ENCODE measurements at places on chromosomes 13 and 19. TPM values are rescaled to one million over a fixed set of nuclear protein-coding genes. Genes with fewer than 3 reads are reported as not detected.

DNA sequence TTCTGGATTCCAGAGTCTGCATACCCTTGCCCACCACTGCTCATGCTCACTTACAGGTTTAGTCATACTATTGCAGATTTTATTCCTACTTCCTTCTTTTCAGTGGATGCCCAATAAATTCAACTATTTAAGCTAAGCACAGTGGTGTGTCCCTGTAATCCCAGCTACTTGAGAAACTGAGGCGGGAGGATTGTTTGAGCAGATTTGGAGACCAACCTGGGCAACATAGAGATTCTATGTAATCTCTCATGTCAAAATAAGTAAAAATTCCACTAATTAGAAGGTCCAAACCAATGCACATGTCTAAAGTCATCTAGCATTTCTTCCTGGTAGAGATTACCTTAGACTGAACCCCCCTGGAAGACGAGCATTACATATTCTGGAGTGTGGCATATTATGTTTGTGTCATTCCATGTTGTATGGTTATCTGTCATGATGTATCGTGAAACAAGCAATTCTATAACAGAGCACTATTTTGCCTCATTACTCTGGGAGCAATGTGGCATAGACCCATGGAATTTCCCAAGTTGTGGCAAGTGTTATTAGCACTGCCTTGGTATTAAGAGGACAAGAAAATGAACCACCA, 8.3 kb downstream of the HMGB1 start:
- DNase-seq, result no peak

DNA sequence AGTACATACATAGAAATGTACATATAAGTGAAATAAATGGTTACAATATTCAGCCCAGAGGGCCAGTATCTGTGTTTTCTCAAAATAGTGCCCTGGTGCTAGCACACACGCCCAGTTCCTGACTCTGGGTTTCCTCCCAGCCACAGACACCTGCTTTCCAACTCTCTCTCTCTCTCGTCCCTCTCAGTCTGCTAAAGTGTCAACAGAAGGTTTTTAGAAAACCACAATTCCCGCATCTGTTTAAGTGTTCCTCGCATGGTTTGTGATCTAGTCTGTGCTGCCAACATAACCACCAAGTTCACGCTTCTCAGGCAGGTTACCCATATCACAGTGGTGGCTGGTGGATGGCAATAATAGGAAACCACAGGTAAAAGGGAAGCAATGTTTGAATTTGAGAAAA, 17.8 kb upstream of the UPF3A start:
- no peak for DNase-seq

C19orf67 gene
- total RNA-seq, result not detected

CPAMD8 gene
- 0.31 TPM for total RNA-seq

DNA sequence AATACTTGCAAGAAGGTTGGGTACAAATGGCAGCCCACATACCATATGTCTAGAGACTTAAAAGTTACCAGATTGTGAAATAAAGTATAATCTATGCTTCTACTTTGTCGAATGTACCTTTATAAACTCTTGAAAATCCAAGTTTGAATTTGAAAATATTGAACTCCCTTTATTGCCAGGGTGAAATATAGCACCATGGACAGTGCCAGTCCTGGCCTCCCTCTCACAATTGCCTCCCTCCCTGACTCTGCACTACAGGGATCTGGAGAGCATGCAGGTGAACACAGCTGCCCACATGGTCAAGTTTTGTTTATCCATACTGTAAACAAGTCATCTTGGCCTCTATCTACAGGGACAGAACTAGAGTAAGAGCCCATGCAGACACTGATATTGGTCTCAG, 394.1 kb upstream of the SLITRK6 start:
- no peak for DNase-seq

- no peak for DNase-seq
Observed at GRCh38 chr19:46042252-46042883, 1.6 kb upstream of the IGFL4 start.

- DNase-seq, result no peak
Observed at GRCh38 chr13:92418818-92419412, 807.7 kb upstream of the GPC6 start.

GRCh38 chr13:51437550-51438127, 15.2 kb downstream of the INTS6 start:
- DNase-seq, result no peak

LILRB2 gene
- total RNA-seq, result not detected

DNA sequence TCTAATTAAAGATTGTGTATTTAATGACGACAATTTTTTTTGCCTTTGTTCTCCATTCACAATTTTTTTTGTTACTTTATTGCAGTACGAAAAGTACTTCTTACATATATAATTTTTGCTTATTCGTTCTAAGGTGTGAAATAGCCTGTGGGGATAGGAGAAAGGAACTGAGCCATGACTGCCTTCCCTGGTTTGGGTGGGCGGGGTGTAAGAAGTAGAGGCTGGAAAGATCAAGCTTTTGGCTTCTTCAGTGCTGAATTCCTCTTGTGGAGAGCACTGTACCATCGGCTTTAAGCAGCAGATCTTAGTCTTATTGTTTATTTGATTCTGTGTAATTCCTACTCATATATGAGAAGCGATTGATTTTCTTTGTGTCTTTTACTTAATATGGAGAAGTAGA, 115.8 kb downstream of the NBEA start:
- no peak for DNase-seq

- no peak for DNase-seq
Observed at GRCh38 chr19:4636761-4637160, 2.6 kb upstream of the TNFAIP8L1 start.

DNA sequence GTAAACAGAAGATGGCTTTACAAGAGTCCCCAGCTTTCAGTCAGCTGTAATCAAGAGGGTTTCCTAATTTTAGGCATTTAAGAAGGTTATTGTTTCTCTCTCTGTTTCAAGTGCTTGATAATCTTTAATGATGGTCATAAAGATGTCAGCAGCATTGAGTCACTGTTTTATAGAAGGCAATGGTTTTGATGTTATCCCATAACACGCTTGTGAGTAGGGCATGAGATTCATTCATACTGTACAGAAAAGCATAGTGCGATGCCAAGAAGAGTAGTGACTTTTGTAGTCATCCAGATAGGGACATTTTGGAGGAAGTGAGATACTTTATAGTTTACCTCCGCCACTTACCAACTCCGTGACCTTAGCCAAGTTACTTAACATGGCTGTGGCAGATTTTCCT, 364.2 kb upstream of the SLC10A2 start:
- DNase-seq, result no peak

OLFM2 gene
- total RNA-seq, result 0.58 TPM

GRCh38 chr13:42760951-42761350, 20.4 kb upstream of the FAM216B start:
- DNase-seq, result no peak

GRCh38 chr19:46205183-46205984, 24.2 kb upstream of the IGFL1 start:
- no peak for DNase-seq

- no peak for DNase-seq
Observed at GRCh38 chr13:92122186-92122853, 723.9 kb downstream of the GPC5 start.

RNF225 gene
- total RNA-seq, result 0.21 TPM

PSG11 gene
- not detected for total RNA-seq

NRTN gene
- total RNA-seq, result 0.97 TPM

DNA sequence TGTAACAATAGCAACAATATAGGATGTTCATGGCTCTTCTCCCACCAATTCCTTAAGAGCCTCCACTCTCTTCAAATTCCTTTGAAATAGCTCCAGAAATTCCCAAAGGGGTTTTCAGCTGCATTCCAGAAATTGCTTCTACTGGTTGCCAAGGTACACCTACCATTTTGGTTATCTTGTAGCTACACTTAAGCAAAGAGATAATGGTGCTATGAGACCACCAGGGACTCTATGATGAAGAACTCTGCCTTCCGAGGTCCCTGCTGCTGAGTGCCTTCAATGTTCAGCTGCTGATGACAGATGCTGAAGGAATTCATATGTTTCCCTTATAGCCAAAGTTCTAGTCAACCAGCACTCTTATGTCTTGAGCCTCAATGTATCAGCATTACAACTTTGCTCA, 78.4 kb downstream of the POU4F1 start:
- no peak for DNase-seq

DNA sequence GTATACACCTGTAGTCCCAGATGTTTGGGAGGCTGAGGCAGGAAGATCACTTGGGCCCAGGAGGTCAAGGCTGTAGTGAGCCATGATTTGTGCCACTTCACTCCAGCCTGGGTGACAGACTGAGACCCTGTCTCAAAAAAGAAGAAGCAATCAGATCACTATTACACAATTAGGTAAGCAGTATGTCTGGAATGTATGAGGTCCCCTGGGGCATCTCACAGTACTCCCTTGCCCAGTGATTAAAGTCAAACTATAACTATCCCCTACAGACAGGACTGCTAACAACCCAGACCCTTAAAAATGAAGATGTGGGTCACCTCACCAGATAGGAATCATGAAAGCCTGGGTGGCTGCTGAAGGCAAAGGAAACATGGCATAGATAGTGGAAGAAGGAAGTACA, 9.4 kb upstream of the PAN3 start:
- no peak for DNase-seq

DNA sequence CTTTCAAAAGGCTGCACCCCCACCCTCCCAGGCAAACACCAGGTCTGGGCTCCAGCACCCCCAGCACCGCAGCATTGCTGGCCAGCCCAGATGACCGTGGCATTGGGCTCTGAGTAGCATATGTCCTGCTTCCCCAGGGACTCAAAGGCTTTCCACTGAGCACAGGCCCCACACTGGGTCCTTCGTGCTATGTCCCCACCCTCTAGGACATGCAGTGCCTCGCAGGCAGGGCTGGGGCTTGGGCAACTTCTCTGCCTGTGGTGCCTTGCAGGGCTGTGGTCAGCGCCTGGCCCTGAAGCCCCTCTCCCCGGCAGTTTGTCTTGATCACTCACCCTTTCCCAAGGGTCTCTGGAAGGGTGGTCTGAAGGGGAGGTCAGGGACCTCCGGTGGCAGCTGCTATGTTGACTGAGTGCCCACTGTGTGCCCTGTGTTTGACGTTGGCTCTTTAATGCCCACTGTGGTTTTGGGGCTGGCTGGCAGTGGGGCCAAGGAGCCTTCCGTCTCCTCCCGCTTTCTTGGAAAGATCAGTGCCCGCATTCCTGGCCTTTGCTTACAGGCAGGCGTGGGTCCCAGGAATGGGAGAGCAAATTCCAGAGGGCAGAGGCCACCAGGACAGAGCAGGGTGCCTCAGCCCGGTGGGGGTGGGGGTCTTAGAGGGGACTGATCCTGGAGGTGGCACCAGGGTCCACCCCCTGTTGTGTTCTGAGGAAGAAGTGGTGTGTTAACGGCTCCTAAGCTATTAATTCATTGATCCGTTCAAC, 20.3 kb upstream of the CRTC1 start:
- DNase-seq, result no peak

Measured in activated CD4-positive, alpha-beta memory T cell treated with anti-CD3 and anti-CD28 coated beads for 36 hours (primary cell).